ENCODE measurements at places on chromosomes 7 and 10. TPM values are rescaled to one million over a fixed set of nuclear protein-coding genes. Genes with fewer than 3 reads are reported as not detected.

Gene CCL24
- total RNA-seq = 2.2 TPM

Gene HGF
- 1.8 TPM for total RNA-seq

Gene ACSM6
- total RNA-seq = not detected

Gene ZNF3
- total RNA-seq = 42.7 TPM

Gene NET1
- total RNA-seq = 90.0 TPM

GRCh38 chr10:30883116-30883515 lies 148.5 kb downstream of the ZNF438 start:
- DNase-seq = no peak

- no peak for DNase-seq
Observed at GRCh38 chr10:71643904-71644303, 75.7 kb downstream of the C10orf105 start.
